MM.1S (cell line): ENCODE measurements at places on chromosomes 6 and 20.

- DNase-seq = peak; percentile 91
Measured at GRCh38 chr20:32670773-32671455, 2.8 kb downstream of the C20orf203 start.

- DNase-seq = peak; percentile 37
Measured at GRCh38 chr6:147285087-147285855, 81.1 kb downstream of the STXBP5 start.

- DNase-seq = no peak
Measured at GRCh38 chr6:116152620-116153019, 26.7 kb upstream of the COL10A1 start.

GRCh38 chr6:138234363-138234762 is 16.1 kb upstream of the PBOV1 start:
- no peak for DNase-seq

GRCh38 chr6:97925504-97925903 is 642.5 kb upstream of the MMS22L start:
- DNase-seq = no peak

DNA sequence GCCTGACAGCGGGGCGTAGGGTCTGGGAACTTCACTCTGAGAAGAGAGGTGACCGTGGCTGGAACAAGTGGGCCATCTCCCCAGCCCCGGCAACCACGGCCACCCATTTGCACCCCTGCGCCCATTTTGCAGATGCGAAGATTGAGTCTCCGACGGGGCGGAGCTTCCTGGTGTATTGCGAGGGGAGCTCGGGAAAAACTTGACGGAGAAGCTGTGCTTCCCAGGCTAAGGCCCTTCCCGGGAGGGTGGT is 653 bp downstream of the ZNF335 start:
- no peak for DNase-seq

DNA sequence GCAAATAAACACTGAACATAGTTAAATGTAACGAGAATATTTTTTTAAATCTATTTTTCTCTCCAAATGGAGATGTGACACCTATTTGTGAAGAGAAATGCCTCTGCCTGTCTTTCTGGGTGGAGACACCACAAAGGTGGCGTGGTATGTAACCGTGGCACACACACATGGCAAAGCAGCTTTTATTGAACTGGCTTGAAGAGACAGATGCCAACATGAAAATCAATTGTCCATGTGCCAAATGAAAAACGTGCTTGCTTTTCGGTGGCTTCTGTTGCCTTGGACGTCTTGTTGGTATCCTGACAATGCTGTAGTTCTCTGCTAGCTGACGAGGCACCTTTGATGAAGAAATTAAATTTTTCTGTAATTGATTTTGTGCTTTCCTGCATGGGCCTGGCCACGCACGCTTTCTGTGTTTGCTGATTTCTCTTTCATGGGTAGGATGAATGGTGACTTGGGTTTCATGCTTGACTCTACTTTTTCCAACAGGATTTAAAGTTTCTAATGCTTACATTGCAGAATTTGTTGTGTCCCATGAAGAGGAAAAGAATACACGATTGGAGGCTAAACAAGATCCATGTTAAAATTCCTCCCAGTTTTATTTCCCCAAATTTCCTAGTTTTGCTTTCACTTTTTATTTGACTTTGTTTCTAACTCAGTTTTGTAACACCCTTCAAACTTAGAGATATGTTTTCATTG is 202.6 kb downstream of the TMEM242 start:
- DNase-seq = no peak

DNA sequence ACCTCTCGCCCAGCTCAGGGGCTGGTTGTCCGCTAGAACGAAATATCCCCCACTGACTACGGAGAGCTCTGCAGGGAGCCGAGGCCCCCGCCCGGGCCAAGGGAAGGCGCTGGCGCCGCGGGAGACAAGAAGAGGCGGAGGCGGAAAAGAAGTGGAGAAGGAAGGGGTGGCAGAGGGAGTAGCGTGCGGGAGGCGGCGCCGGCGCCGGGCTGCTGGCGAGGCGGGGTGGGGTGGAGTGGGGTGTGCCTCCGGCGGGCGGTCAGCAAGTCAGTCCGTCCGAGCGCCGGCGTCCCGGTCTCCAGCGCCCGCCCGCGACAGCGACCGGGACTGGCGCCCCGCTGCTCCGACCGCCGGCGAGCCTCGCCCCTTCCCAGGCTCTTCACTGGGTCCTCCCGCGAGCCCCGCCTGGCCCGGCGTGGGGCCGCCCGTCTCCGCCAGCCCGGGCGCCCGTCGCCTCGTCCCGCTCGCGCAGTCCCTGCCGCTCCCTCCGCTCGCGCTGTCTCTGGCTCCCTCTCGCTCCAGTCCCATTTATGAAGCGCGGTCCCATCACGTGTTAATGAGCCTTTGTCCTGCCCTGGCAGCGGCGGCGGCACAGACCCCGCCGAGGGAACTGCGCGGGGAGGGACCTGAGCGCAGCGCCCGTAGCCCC is at the start of gene CNR1:
Gene CNR1, minus strand, starts transcription at position 504 of the 649 bp plus-strand sequence. CDS start 21,073 bp downstream, outside the sequence.
- DNase-seq = peak; percentile 53

- no peak for DNase-seq
Measured at GRCh38 chr6:139778106-139778505, 403.7 kb upstream of the CITED2 start.
